CD8-positive, alpha-beta T cell (primary cell): ENCODE measurements at places on chromosomes 16 and 17. TPM values are rescaled to one million over a fixed set of nuclear protein-coding genes. Genes with fewer than 3 reads are reported as not detected.

The STUB1 gene
- total RNA-seq: 50.0 TPM

The SMG6 gene
- total RNA-seq: 37.8 TPM

The SPATA20 gene
- 33.0 TPM for total RNA-seq

The MYH13 gene
- total RNA-seq: not detected

The KRT32 gene
- not detected for total RNA-seq

The NPIPB2 gene
- 8.0 TPM for total RNA-seq

The PRSS33 gene
- not detected for total RNA-seq

The KRT33B gene
- total RNA-seq: not detected

The NOD2 gene
- 0.90 TPM for total RNA-seq

The PIRT gene
- total RNA-seq: not detected

The PRSS27 gene
- 0.65 TPM for total RNA-seq

The CRISPLD2 gene
- 1.00 TPM for total RNA-seq
